Hepatic stellate cell (primary cell): ENCODE measurements at places on chromosomes 1 and 21.

DNA sequence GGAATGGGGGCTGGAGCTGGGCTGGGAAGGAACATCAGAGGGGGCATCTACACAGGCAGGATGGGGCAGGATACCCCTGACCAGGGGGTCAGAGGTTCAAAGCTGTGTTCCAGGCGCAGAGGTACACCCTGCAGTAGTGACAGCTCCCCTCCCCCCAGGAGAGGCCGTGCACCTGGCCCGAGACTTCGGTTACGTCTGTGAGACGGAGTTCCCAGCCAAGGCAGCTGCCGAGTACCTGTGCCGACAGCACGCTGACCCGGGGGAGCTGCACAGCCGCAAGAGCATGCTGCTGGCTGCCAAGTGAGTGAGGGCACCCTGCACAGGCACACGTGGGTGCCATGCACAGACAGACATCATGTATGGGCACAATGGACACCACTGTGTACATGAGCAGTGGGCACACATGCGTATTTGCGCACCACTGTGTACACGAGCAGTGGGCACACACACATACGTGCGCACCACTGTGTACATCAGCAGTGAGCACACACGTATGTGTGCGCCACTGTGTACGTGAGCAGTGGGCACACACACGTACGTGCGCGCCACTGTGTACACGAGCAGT lies 17.4 kb downstream of the TFAP2E start:
- no peak for DNase-seq

GRCh38 chr1:172630056-172630818 lies 28.7 kb upstream of the FASLG start:
- DNase-seq: no peak

DNA sequence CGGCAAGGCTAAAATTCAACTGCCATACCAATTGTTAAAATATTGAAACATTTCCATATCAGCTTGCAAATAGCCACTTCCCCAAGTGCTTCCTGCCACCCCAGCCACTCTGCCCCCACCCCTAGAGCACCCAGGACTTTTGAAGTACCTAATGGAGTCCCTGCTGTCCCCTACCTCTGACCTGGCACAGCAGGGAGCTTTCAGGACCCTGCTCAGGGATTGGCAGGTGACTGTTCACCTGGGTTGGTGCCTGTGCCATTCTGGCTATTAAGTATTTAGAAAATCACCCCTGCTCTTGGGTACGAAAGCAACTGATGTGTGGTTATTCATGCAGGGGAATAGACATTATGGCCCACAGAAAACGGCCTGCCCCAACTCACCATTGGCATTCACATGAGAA lies 9.1 kb upstream of the HPCAL4 start:
- DNase-seq: no peak

GRCh38 chr1:17032741-17033140 lies 21.0 kb upstream of the ATP13A2 start:
- DNase-seq: no peak

DNA sequence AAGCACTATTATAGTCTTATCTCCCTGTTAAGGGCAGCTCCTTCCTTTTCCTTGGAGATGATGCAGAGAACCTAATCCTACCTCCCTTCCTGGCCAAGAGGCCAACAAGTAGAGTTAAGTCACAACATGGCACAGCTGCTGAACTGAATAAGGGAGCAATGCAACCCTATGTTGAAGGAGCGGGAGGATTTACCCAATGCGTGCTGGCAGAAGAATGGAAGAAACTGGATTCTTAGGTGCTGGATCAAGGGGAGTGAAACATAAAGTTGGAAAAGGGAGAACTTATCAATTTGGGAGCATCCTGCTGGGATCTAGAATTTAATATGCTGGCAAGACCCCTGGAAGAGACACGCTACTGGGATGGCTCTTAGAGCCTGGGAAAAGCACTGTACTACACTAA lies 12.0 kb upstream of the HUNK start:
- DNase-seq: no peak

- no peak for DNase-seq
Measured at GRCh38 chr1:110242731-110243130, 32.6 kb downstream of the KCNC4 start.

DNA sequence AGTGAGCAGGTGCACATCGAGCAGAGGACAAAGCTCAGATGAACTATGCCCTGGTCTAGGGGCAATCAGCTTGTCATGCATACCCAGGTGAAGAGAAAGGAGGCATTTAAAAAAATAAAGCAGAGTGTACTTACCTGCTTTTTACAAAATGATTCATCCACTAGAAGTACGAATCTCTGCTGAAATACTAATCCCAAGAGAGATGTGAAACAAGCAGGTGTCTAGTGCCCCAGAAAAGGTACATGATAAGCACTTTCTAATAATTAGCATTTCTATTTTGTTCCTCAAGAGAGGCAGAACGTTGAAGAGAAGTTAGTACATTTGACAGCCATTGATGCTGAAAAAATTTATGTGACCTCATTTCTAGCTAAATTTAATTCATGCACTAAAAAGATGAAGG lies 31.1 kb downstream of the CHODL start:
- no peak for DNase-seq

- DNase-seq: no peak
Measured at GRCh38 chr1:65512383-65512782, 91.9 kb downstream of the LEPR start.

DNA sequence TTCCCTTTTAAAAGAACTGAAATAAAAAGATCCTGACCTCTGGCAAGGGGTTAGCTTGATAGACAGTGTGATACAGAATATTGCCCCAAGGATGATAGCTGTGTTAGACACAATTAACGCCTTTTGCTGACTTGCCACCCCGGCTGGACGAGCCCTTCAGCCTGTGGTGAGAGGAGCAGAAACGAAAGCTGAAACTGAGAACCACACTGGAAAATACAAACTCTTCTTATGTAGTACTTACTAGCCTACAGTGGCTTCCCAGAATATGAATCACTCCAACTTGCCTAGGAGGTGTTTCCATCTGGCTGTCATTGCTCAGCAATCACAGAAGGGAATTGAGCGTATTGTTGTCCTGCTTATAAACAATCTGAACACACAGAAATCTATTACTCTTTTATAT lies 22.9 kb downstream of the SAMSN1 start:
- DNase-seq: no peak

GRCh38 chr21:42724226-42724920 lies 71.0 kb downstream of the PDE9A start:
- DNase-seq: peak; percentile 94

DNA sequence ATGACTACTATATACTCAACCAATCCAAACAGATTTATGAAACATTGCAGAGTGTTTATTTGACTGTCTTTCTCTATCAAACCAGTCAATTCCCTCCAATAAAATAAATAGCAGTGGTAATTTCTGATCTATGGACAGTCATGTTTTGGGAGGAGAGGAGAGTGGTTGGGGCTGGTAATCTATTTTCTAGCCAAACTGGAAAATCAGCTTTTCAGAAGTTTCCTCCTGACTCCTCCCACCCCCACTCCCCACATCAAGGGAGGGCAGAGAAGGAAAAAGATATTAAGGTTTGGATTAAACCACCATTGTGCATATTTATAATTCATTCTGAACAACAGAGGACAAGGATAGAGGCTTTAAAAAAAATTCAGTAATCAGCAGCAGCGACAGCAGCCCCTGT lies 69.4 kb upstream of the SOX13 start:
- no peak for DNase-seq

DNA sequence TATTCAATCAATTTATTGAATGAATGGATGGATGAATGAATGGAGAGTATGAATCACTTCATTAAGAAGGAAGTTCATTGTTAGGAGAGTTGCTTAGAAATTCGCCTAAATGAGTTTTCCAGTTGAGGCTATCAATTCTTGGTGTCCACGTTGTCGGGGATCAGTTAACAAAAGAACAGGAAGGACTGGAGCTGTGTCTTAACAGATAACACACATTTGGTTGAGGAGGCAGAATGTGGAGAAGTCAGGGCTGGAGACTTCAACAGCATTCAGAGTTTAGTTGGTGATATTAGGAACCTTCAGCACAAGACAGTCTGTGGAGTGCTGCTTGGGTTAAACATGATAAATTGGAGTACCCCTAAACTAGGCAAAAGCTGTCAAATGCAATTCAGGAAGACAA lies 33.7 kb downstream of the ZBTB18 start:
- no peak for DNase-seq

DNA sequence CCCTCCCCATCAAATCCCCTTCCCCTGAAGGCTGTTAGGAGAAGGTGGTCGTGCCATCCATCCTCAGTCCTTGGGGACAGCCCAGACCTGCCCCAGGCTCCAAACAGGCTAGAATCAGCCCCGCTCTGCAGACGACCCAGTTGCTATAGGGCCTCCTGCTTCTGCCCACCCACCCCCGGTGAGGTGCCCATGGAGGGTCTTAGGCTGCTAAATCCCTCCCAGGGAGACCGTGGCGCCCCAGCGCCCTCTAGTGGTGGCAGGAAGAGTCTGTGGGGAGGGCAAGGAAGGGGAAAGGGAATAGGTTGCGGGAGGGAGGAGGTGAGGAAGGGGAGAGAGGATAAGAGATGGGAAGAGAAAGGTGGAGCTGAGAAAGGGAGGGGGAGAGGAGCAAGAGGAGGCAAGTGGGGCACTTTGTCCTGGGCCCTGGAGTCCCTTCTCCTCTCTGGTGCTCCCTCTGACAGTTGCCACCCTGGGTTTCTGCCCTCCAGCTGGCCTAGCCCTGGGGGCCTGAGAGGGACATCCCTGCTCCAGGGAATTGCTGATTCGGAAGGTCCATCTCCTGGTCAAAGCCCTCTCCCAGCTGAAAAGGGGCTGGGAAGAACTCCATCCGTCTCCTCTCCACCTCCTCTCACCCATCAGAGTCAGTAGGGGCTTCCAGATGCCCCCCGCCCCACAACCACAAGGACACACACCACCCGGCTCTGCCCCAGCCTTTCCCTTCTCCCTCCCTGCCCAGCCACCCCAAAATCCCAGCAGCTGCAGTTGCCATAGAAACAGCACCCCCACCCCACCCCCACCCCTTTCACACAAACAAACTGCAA lies 55.4 kb downstream of the CAMK2N1 start:
- DNase-seq: peak; percentile 46

GRCh38 chr1:194813096-194813495 lies 1626.7 kb upstream of the B3GALT2 start:
- DNase-seq: no peak

DNA sequence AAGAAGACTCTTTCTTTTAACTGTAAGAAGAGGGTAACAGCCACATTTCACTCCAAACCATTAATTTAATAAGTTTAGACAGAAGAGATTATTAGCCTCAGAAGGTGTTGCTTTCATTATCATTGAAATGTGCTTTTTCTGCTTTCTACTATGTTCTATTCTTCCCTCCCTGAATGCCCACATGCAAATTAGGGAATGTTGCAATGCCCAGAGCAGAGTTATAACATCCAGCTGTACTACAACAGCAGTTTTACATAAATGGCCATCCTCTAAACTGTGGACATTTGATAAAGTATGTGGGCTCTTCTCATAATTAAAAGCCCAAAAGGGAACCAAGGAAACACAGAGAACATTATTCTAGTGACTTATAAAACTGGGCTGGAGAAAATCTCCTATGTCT lies 82.2 kb upstream of the SOD1 start:
- DNase-seq: no peak

GRCh38 chr1:183954496-183954895 lies 83.0 kb downstream of the COLGALT2 start:
- no peak for DNase-seq

DNA sequence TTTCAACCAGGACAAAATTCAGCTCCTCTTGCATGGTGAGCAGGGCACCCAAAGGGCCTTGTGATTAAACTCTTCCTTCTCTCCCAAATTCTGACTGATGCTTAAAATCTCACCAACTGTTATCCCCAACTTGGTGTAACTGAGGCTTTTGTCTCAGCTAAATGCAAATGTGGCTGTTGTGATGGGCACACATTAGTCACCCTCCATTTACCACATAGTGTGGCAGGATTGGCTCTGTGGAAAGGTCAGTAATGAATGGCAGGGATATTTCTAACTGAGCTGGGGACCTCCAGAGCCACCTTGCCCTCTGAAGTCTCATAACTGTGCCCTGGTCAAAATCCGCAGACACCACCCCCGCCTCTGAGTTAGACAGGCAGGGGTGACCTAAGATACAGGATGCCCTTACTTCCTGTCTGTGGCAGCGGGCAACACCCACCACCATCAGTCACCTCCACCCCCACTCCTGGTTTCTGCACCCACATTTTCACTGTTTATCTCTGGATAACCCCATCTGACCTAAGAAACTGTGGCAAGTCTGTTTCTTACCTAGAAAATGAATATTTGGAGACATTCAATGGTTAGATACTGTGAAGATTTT lies 25.4 kb upstream of the RGS16 start:
- DNase-seq: no peak

GRCh38 chr1:32817815-32818786 lies 648 bp downstream of the S100PBP start:
- peak; percentile 64 for DNase-seq

DNA sequence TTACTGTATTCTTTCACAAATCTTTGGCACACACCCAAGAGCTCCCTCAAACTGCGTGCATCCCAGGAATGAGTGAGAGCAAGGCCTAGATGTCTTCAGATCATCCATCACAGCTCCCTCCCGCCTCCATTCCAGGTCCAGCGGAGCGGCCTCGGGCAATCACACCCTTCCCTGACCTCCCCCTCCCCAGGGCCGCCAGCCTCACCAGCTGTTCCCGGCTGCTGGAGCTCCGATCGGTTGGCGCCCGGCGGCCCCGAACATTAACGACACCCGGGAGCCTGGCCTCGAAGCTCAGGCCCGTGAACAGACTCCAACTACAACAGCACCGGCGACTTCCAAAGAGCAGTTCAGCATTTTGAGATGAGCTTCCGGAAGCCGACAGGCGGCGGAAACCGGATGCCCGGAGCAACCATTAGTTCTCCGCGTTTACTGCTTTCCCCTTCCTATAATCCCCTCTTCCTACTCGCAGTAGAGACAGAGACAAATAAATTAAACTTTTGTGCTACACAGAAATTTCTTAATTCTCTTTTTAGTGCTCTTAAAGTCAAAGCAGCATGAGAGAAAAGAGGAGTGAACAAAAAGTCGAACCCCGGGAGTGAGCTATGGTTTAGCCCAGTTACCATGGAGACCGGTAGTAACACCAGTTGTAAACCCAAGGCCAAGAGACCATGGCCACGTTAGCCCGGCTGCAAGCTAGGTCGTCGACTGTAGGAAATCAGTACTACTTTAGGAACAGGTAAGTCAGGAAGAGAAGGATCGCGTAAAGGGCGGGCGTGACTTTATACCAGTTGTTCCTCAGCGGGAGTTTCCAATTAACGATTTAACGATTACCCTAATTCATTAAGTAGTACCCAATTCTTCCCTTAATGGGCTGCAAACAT lies at the start of the genes GPATCH2 and SPATA17:
Gene GPATCH2, minus strand, starts transcription at position 380 of the 881 bp plus-strand sequence. Its CDS starts 119 bp downstream, at position 261.
Gene SPATA17, plus strand, starts transcription at position 634 of the 881 bp plus-strand sequence. Its CDS starts 35 bp downstream, at position 669.
- DNase-seq: peak; percentile 83

DNA sequence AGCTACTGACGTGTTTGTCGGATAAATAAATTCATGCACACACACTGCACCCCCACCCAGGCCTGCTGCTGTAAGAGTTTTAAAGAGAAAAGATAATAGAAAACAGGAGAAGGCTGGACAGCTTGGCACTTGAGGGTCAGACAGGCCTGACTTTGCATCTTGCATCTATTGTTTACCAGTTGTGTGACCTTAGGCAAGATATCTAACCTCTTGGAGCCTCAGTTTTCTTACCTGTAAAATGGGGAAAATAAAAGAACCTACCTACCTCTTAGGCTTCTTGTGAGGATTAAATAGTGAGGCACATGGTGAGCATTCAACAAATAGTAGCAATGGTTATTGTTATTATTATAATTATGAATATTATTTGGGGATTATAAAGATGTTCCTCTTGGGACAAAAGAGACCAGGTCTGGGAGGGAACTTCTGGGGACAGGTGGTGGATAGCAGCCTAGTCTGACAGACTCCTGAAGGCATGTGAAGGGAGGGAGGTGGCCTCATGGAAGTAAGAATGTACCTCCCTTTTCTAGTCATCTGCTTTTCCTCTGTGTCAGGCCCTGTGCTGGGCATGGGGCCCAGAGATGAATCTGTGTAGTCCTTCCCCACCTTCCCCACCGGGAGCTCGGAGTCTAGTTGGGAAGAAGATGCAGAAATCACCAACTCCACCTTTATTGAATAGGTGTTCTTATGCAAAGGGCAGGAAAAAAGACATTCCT lies 18.3 kb upstream of the EPB41 start:
- no peak for DNase-seq
